NCI-H1436 (cell line): ENCODE measurements at places on chromosomes 12 and 14.

- no peak for DNase-seq
Measured at GRCh38 chr12:19227880-19228210, 98.3 kb downstream of the PLEKHA5 start.

DNA sequence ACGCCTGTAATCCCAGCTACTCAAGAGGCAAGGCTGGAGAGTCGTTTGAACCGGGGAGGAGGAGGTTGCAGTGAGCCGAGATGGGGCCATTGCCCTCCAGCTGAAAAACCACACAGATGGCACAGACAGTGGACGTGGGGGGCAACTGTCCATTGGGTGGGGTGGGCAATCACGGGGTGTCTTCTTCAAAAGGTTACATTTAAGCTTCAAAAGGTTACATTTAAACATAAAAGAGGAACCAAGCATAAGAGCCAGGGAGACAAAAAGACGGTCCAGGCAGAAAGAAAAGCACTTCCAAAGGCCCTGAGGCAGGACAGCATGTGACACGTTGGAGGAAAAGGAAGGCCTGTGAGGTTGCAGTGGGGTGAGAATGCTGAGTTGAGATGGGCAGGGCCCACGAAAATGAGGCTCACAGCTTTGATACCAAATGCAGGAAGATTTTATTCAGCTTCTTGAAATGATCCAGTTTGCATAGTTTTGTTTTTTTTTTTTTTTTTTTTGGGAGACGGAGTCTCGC, 10.7 kb downstream of the SCARB1 start:
- no peak for DNase-seq

- no peak for DNase-seq
Measured at GRCh38 chr12:28171356-28172060, 18.7 kb upstream of the CCDC91 start.

DNA sequence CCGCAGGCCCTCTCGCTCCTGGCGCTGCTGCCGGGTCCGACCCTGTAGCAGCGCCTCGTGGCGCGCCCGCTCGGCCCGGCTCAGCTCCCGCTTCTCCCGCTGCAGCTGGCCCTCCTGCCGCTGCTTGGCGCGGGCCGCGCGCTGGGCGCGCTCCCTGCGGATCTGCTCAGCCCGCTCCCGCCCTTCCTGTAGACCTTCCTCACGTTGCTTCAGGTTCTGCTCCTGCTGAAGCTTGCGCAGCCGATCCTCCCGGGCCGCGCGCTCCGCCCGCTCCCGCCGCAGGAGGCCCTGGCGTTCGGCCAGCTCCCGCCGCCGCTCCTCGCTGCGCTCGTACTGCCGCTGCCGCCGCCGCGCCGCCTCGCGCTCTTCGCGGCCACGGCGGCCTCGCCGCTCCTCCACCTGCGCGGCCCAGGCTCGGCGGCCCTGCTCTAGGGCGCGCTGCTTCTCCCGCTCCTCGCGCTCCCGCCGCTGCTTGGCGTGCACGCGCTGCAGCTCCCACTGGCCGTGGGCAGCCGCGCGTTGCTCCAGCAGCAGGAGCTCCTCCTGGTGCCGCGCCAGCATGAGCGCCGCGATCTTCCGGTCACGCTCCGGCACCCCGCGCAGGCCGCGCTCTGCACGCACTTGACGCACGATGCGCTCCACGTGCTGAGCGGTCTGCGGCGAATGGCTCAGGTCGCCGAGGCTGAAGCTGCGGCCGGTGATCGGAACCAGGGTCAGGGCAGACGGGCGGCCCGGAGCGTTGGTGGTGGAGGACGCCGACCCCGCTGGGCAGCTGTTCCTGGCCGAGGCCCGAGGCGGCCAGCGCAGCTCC, 2.4 kb downstream of the CCDC177 start:
- DNase-seq: no peak
